Testis (tissue), 5 donors: ENCODE measurements at places on chromosomes 5 and 9. TPM values are rescaled to one million over a fixed set of nuclear protein-coding genes. Genes with fewer than 3 reads are reported as not detected.

The MACIR gene
- 21.6 TPM for total RNA-seq

The CARD9 gene
- total RNA-seq = 3.5 TPM

The KCNV2 gene
- 8.4 TPM for total RNA-seq

The SLC34A1 gene
- total RNA-seq = not detected

- peaks cover 4% of the 10 kb centered on the region for H3K4me1 ChIP-seq
- H3K27ac ChIP-seq = no peak overlapping the region
- peak; percentile 90 for DNase-seq
Measured at GRCh38 chr5:139774980-139775661, 20.5 kb upstream of the PSD2 start.

DNA sequence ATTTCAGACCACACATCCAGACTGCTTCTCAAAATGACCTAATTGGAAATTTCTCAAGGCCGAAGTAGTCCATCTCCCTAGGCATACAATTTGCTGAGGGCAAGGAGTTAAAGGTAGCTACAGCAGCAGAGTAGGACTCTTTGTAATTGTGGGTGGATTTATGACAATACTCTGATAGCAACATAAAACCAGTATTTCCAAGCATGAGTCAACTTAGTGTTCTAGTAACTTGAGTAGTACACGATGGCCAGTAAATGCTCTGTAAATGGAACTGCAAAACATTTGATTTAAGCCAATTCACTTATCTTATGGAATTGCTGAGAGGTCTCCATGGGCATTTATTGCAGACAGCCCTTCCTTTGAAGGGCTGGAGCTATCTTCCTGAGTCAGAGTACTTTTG lies 352.2 kb downstream of the PLK2 start:
- no peaks in the 10 kb centered on the region for H3K27me3 ChIP-seq
- no peaks in the 10 kb centered on the region for H3K4me1 ChIP-seq
- no peak overlapping the region for H3K4me3 ChIP-seq
- H3K27ac ChIP-seq = no peak overlapping the region
- DNase-seq = no peak

DNA sequence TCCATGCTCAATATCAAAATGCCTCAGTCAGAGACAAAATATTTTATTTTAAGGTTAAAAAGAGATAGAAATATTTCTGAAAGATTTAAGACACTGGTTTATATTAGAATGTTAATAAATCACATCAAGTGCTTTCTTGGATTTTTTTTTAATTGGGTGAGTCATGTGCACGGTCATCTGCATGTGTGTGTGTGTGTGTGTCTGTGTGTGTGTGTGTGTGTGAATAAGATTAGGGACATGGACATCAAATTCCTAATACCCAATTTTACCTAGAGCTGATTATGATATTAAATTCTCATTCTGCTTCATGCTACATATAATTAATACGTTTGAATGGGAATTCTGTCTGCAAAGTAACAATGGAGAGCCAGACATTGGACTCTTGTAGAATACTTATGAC lies 122.9 kb downstream of the BASP1 start:
- H3K27ac ChIP-seq = no peak overlapping the region
- no peak overlapping the region for H3K4me3 ChIP-seq
- no peaks in the 10 kb centered on the region for H3K4me1 ChIP-seq
- no peaks in the 10 kb centered on the region for H3K36me3 ChIP-seq
- no peaks in the 10 kb centered on the region for H3K27me3 ChIP-seq
- DNase-seq = no peak

DNA sequence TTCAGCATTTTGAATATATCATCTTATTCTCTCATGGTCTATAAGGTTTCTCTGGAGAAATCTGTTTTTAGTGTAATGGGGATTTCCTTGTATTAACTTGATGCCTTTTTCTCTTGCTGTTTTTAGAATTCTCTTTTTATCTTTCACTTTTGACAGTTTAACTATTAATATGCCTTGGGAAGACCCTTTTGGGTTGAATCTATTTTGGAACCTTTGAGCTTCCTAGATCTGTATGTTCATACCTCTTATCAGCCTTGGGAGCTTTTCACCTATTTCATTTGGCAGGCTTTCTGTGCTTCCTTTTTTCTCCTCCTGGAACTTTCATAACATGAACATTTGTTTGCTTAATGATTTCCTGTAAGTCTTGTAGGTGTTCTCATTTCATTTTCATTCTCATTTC lies 22.2 kb downstream of the RCL1 start:
- H3K4me1 ChIP-seq = no peaks in the 10 kb centered on the region
- H3K27me3 ChIP-seq = no peaks in the 10 kb centered on the region
- DNase-seq = no peak
- H3K4me3 ChIP-seq = no peak overlapping the region
- H3K36me3 ChIP-seq = no peaks in the 10 kb centered on the region
- no peak overlapping the region for H3K27ac ChIP-seq

- H3K4me1 ChIP-seq = no peaks in the 10 kb centered on the region
- no peak overlapping the region for H3K4me3 ChIP-seq
- no peak overlapping the region for H3K27ac ChIP-seq
- H3K27me3 ChIP-seq = no peaks in the 10 kb centered on the region
- no peak for DNase-seq
Measured at GRCh38 chr5:5886353-5886752, 463.9 kb downstream of the ICE1 start.

GRCh38 chr5:80343067-80343466 lies 23.3 kb downstream of the SPZ1 start:
- H3K27ac ChIP-seq = no peak overlapping the region
- H3K4me3 ChIP-seq = no peak overlapping the region
- H3K27me3 ChIP-seq = no peaks in the 10 kb centered on the region
- no peak for DNase-seq
- H3K36me3 ChIP-seq = no peaks in the 10 kb centered on the region

GRCh38 chr5:140041099-140041491 lies 2.0 kb downstream of the NRG2 start:
- H3K27me3 ChIP-seq = no peaks in the 10 kb centered on the region
- H3K4me1 ChIP-seq = peaks cover 40% of the 10 kb centered on the region
- DNase-seq = no peak
- H3K36me3 ChIP-seq = no peaks in the 10 kb centered on the region
- peak overlapping the region; percentile 22 for H3K27ac ChIP-seq
- H3K4me3 ChIP-seq = no peak overlapping the region

GRCh38 chr5:160805376-160805775 lies 46.6 kb downstream of the ATP10B start:
- no peaks in the 10 kb centered on the region for H3K36me3 ChIP-seq
- no peaks in the 10 kb centered on the region for H3K4me1 ChIP-seq
- H3K4me3 ChIP-seq = no peak overlapping the region
- no peaks in the 10 kb centered on the region for H3K27me3 ChIP-seq
